ENCODE measurements at places on chromosomes 2 and 18.

- DNase-seq = no peak
Observed at GRCh38 chr2:23453836-23454460, 69.0 kb downstream of the KLHL29 start.

- DNase-seq = peak; percentile 73
Observed at GRCh38 chr2:224039080-224039769, at the start of gene SERPINE2. Gene SERPINE2, minus strand, starts transcription at chr2:224039286. Its CDS starts 37,386 bp downstream, at chr2:224001900.

- no peak for DNase-seq
Observed at GRCh38 chr2:66960161-66960560, 437.0 kb upstream of the ETAA1 start.

DNA sequence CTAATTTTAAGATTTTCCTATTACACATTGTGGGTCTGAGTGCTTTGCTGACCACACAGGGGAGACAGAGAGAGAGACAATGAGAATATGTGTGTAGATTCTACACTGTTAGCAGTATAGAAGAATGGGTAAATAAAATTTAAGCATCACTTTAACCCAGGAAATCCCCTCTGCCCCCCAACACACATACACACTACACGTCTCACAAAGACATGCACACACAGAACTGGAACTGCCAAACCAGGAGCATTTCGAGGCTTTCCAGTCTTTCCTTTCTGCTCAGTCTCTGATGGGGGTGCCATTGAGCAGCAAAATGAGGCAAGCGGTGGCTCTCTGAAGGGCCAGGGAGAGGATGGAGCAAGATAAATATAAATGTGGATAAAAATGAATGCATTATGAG is 2.5 kb downstream of the MERTK start:
- DNase-seq = no peak

GRCh38 chr2:128638341-128639119 is 319.9 kb upstream of the HS6ST1 start:
- no peak for DNase-seq

DNA sequence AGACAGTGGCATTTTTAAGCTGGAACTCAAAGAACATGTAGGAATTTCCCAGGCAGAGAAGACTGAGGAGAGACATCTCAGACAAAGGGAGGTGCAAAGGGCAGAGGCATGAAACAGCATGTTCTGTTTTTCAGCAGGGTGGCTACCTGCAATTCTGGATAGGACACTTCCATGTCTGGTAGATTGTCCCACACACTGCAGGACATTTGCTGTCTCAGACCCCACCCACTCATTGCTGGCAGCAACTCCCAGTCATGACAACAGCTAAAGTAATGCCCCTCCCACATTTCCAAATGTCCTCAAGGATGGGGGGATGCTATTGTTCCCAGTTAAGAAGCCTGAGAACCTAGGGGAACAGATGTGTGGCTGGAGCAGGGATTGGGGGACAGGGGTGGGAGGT is 40.8 kb downstream of the ANKRD44 start:
- DNase-seq = no peak

DNA sequence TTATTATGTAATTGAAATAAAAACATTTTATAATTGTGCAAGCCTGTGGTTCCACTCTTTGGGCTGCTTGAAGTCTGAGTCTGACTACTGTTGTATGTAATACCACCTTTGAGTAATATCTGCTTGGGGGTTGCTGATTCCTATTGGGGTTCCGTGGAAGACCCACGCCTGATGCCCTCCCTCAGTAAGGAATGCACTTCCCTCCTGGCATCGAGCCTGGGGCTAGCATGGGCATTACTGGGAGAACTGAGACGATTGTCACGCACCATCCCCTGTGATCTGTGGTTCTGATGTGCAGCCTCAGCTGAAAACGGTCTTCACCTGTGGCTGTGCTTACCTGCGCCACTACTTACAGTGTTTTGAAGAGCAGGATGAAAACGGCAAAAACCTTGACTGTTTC is 32.7 kb upstream of the RBM44 start:
- DNase-seq = no peak

DNA sequence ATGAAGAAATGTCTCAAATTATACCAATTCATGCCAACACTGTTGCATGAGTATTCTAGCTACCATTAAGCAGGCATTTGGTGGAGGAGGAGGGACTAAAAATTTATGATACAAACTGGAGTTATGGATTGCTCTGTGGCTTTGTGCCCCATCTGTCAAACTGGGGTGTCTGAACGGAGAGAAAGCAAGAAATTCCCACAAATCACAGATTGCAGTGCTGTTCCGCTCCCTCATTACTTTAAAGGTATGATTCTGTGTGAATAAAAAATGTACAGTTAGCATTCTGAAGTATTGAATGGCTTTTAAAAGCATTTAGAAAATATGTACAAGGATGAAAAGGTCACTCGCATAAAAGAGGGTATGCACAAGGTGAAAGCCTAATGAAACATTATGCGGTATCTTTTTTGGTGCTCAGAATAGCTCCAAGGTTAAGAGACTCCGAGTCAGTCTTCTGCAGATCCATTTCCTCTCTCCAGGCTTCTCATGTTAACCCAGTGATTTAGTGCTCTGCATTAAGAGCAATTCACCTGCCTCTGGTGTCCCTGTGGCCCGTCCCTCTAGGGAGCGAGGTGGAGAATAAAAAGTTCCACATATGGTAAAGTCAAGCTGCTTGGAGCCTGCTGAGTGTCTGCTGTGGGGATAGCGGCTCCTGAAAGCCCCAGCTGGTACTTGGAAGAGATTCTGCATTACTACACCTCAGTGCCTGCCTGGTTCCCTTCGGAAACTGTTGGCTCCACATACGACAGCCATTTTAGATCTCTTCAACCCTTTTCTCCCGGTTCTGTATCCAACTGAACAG is 184.2 kb downstream of the ZNF521 start:
- no peak for DNase-seq

GRCh38 chr2:128091726-128092080 is 703 bp downstream of the UGGT1 start:
- DNase-seq = no peak

GRCh38 chr2:213122725-213123124 is 28.7 kb downstream of the IKZF2 start:
- no peak for DNase-seq

DNA sequence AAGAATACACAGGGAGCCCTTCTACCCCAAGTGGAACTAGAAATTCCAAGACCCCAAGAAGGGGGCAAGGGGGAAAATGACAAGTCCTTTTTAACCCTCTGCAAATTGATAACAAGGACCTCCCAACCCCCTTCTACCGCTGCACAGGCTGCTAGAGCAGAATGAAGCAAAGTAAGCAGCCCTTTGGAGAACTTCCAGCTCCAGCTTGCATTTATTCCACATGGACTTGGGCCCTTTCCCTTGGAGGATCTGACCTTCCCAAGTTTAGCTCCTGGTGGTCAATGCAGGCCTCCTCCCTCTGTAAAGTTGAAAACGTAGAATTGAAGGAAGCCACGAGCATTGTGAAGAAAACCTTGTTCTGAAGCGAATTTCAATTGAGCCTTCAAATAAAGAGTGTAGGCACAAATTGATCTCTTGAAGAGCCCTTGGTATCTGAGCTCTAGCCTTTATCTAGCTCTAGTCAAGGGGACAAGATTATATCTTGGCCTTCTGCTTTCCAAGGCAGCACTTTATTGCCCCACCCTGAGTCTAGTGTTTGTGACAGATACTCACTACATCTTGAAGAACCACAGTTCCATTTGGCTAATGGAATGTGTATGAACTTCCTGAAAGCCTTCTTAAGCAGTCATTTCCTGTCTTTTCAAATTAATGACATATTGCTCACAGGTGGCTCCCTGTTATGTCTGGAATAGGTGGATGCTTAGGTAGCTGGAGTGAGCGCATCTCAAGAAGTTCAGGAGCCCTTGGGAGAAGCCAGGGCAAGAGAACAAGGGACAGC is 37.2 kb downstream of the SLC14A2 start:
- no peak for DNase-seq

GRCh38 chr2:21020031-21020667 is 23.7 kb downstream of the APOB start:
- no peak for DNase-seq

- DNase-seq = no peak
Observed at GRCh38 chr18:26003356-26003755, 87.1 kb downstream of the SS18 start.

DNA sequence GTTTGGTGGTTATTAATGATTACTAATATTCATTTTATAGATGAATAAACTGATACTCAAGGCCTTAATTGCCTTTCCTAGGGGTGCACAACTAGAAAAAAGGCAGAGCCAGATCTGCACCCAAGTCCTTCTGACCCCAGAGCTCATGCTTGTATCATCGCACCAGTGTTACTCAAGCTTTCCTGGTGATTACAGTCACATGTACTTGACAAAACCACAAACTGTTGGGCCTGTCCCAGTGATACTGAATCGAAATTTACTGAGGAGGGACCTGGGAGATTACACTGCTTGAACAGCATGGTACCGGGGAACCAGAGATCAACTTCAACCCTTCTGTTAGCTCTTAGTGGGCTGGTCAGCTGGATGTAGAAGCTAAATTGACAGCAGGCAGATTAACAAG is 33.7 kb downstream of the FASTKD2 start:
- DNase-seq = no peak

DNA sequence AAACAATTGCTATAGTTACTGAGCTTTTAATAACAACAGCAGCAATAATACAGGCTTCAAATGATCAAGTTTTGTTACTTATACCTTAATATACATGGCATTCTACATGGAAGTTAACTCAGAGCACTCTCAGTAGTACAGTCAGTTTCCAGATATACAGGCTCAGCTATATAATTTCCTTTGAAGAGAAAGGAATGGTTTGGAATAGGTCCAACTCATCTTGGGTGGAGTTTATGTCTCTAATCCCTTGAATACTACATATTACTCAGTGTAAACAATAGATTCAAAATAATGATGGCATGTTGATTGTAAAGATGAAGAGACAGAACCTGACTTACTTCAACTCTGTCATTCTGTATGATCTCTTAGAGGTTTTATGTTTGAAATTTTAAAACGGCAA is 174.9 kb downstream of the EPHA4 start:
- no peak for DNase-seq

DNA sequence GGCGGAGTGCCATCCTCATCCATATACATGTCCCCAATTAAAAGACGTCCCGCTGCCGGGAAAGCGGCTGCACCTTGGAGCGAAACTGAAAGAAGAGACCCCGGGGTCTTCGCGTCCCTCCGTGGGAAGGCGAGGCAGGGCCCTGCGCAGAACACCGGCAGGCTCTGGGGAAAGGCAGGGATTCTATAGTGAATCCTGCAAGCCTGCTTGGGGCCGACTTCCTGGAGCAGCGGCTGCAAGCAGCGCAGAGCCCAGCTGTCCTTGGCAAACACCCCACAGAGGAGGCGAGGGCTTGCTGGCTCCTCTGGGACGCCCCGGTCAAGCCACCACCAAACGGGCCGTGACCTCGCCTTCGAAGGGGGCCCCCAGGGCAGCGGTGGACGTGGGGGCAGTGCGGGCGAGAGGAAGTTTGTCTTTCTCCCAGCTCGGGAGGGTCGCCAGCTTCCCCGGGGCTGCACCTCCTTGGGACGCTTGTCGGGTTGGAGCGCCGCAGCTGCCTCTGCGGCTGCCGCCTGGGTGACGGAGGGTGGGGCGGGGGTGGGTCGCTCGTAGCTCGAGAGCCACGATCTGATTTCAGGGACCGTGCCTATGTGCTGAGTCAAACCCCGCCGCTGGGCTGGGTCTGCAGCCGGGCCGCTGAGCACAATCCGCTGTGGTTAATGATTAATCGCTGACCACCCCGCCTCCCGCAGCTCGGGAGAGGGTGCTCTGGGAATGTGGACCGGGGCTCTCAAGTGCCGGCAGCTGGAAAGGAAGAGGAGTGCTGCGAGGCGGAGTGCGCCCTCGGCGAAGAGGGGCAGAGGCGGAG is 486 bp upstream of the GPR39 start:
- no peak for DNase-seq

- DNase-seq = no peak
Observed at GRCh38 chr2:213261715-213262114, 22.5 kb upstream of the SPAG16 start.

DNA sequence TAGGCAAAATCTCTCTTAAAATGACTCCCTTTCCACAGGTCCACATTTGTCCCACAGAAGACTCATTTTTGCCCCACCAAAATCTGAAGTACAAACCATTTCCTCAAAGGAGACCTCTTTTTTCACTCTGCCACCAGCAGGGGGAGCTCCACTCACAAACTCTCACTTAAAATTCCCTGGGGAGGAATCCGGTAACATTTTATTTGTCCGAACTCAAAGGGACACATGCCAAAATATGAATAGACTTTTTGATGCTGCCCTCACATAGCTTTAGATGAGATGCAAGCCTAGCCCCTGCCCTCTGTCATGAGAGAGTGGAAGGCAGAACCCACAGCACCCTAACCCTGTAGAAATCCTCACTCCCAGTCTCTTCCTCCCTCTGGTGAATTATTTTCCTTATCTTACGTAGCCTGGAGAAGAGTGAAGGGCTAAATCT is 57.1 kb downstream of the RMDN2 start:
- DNase-seq = peak; percentile 74

DNA sequence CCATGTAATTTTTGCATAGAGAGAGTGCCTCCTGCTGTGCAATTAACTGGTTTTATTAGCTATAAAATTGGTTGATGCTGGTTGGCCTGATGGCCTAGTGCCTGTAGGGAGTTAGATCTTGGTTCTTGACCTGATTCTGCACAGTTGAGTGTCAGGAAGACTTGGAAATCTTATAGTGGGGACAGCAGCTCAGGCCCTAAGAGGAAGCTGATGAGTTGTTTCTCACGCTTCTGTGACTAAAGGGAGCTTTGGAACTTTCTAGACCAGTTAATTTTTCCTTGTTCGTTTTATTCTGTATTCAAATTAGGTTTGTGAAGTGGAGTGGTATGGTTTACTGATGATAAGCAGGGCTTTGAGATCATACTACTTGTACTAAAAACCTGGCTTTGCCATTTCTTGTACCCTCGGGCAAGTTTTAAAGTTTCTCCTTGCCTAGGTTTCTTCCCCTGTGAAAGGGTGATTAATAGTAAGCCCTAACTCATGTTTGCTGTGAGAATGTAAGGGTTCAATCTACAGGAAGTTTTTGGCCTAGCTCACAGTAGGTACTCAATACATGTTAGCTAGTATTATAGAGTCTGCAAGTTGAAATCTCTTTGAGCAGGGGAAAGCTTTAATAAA is 82.1 kb downstream of the MAP3K20 start:
- no peak for DNase-seq

GRCh38 chr18:10085416-10085815 is 171.6 kb downstream of the VAPA start:
- no peak for DNase-seq

DNA sequence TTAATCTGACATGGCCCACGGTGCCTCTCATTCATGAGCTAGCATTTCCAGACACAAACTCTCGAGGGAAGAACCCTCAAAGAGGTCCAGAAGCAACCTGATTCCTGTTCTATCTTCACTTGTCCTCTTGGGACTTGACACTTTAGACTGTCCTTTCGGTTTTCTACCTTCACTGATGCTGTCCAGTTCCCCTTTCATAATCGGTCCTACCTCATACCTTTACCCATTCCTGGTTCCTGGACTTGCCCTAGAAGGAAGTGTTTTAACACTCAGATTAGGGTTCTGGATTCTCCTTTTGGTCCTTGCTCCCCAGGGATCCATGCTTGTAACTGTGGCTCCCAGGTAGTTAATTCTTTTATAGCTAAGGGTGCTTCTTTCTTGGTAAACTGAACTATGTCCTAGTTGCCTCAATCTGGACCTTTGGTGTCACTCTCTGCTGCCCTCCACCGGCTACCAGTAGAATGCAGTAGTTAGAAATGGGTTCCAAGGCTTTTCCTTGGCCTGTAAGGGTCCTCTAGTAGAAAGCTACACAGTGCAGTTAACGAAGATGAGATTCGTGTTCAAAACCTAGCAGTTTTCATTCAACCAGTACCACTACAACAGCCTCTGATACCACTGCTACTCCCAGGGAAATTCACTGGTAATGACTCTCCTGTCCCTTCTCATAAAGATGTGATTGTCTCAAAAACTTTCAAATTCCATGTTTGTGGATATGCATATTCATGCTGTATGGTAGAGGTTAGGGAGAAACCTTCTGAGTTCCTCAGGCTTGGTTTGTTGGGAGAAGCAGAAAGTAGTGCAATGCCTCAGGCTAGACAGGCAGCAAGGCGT is 178.1 kb upstream of the CYP26B1 start:
- peak; percentile 22 for DNase-seq

All from stimulated activated naive CD8-positive, alpha-beta T cell treated with anti-CD3 and anti-CD28 coated beads, Interleukin-15, Interleukin-2, amounts not matched to agents 100 U/mL and 50 U/mL, for 24 hours (primary cell).